ENCODE measurements at places on chromosomes 12 and 14. TPM values are rescaled to one million over a fixed set of nuclear protein-coding genes. Genes with fewer than 3 reads are reported as not detected.

- no peak for DNase-seq
Observed at GRCh38 chr14:83433618-83434017, 1900.0 kb upstream of the SEL1L start.

The MGAT4C gene
- not detected for total RNA-seq

The CARMIL3 gene
- total RNA-seq, result 1.4 TPM

DNA sequence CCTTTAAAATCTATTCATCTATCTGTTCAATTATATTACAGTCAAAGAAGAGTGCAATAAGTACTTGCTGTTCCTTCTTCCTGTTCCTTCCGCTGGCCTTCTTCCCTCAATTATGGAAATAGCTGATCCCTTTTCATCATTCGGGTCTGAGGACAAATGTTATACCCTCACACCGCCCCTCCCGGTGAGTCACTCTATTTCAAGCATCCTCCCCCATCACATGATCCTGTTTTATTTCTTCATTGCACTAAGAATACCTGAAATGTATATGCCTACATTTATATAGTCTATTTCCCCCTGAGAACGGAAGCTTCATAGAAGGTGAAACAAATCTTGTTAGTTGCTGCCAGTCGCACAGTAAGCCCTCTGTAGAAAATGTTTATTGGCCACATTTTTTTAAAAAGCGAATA is 2.5 kb downstream of the SLC38A1 start:
- DNase-seq, result peak; percentile 36

DNA sequence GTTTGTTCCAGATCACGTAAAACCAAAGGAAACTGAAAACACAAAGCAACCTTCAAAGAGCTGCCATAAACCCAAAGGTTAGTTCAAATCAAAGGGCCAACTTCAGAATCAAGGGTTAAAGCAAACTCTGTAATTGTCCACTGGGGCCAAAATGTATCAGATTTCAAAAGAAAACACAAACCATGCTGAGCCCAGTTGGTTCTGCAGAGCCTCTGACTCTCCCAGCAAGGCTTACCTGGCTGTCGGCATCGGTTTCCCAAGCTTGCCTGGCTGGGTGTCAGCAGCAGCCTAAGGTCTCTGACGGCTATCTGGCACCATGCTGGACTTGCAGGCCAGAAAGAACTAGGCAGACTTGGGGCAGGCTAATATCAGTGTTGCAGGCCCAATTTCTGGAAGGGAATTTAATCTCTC is 125.3 kb downstream of the DAD1 start:
- DNase-seq, result no peak

The TGM1 gene
- 2.6 TPM for total RNA-seq

GRCh38 chr12:76241371-76241770 is 106.8 kb downstream of the BBS10 start:
- no peak for DNase-seq

- peak; percentile 34 for DNase-seq
Observed at GRCh38 chr14:69693145-69693544, 73.8 kb upstream of the SRSF5 start.

DNA sequence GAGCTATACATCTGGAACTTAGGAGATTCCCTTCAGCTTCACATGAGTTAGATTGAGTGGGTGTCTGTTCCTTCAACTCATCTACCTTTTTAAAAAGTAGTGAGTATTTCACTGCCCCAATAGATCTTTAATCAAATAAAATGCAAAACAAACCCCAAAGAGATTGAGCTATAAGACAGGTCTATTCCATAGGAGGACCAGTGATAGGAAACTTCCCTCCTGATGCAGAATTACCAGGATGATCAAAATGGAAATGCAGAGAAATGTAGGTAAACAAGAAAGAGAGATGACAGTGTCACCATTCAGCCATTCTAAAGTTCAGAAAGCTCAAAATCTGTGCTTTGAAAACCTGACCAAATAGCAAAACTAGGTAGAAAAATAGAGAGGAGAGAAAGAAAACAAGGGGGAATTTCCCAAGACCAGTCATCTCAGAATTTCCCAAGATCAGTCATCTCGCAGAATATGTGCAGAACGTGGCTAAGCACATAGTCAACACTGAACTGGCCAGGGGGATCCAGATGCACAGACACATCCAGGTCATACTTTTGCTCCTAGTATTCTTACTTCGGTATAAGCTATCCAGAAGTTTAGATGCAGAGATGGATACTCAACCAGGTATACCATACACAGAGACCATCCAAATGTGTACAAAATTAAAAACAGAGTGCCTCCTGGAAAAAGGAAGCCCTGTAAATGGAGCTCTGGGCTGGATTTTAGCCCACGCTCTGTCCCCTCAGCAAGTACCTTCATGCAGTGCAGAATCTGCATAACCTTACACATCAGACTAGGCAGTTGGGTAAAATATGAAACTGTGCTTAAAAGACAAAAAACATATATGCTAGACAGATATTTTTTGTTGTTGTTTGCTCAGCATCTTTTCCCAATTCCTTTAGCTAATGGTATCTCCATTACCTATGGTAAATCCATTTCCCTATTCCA is 27.4 kb downstream of the SLC41A2 start:
- DNase-seq, result no peak

- DNase-seq, result peak; percentile 61
Observed at GRCh38 chr12:2198005-2198501, 145.3 kb downstream of the CACNA1C start.

The KTN1 gene
- total RNA-seq, result 136 TPM

GRCh38 chr12:22617630-22618029 is 7.3 kb upstream of the ETNK1 start:
- DNase-seq, result no peak

GRCh38 chr12:123329799-123330198 is 34.8 kb downstream of the SBNO1 start:
- no peak for DNase-seq

Data from neural progenitor cell (in vitro differentiated cells).